ENCODE measurements at places on chromosomes 2 and 18.

- no peak for DNase-seq
Observed at GRCh38 chr18:58314284-58314683, 270.3 kb downstream of the NEDD4L start.

GRCh38 chr2:111883661-111884591 lies at the start of gene ANAPC1:
ANAPC1 (minus strand) TSS chr2:111884193; CDS start chr2:111880825, 3,368 bp downstream.
- DNase-seq, result peak; percentile 91

DNA sequence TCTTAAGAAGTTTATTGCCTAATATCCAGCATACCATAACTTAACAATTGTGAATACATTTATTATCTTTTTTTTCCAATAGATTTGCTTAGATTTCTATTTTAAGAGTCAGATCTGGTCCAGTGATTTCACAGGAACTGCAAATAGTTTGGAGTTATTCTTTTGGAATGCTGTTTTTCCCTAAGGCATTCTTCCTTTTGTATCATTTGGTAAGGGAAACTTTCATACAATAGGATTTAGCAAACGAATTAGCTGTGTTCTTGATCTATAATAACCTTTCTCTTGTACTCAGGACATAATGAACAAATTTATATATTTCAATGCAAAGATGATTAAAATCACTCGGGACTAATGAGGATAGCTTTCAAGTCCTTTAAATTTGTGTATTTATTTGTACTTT lies 201.6 kb downstream of the ERBB4 start:
- DNase-seq, result no peak

DNA sequence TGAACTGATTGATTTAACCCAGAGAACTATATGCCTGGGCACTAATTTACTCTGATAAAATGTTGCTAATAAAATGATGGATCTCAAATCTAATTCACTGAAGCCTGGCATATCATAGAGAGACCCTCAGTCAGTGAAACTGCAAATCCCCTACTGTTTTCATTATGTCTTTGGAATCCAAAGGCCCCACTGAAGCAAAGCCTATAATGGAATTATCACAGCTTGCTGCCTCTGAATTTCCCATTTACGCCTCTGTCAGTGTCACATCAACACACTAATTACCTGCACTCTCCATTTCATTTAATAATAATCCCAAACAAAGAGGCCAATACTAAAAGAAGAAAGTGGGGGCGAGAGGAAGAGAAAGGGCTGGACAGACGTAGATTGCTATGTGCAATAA lies 470.9 kb downstream of the MBD2 start:
- DNase-seq, result no peak

- DNase-seq, result no peak
Observed at GRCh38 chr2:43566461-43566729, 29.4 kb downstream of the THADA start.

GRCh38 chr18:44819944-44820510 lies 139.3 kb downstream of the SETBP1 start:
- DNase-seq, result no peak
